Testis (tissue), 5 donors: ENCODE measurements at places on chromosomes 7 and 10.
A peak's percentile ranks its signal among the peaks of the same experiment; 100 is the strongest.

GRCh38 chr10:69786791-69787190 is 14.9 kb upstream of the COL13A1 start:
- no peaks in the 10 kb centered on the region for H3K4me1 ChIP-seq
- no peaks in the 10 kb centered on the region for H3K27me3 ChIP-seq
- no peak overlapping the region for H3K27ac ChIP-seq
- DNase-seq: no peak
- no peak overlapping the region for H3K4me3 ChIP-seq
- H3K36me3 ChIP-seq: no peaks in the 10 kb centered on the region

DNA sequence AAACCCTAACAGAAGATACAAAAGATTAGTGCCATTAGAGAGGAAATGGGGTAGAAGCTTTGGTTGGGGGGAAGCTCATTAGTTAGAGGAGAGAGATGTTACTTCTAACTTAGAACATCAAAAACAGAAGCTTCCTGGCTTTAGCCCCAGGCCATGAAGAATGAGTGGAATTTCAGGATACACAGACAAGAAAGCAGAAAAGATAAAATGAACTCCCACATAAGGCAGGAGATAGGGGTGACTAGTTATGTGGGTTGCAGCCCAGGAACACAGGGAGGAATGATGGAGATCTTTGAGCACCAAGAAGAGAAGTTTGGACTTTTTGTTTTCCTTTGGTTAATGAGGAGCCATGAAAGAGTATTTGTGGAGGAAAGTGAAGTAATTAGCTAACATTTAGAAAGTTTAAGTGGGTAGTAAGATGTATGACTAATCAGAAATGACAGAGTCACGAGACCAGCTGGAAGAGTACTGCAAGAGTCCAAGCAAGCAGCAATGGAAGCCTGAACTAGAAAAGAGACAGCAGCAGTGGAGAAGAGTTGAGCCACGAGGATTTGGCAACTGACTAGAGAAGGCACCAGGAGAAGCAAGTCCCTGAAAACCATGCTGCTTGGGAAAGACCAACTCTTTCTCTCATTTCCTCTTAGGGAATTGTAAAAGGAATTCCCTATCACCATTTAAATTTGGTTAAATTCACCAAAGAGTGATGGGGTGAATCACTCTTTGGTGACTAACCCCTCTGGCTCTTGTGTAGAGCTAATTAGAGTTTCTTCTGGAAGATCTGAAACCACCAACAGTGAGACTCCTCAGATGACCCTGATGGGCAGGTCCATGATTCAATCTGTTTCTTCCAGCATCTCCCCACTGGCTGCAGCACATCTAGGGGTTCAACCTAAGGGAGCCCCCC is 131.9 kb downstream of the KCNMA1 start:
- no peaks in the 10 kb centered on the region for H3K36me3 ChIP-seq
- no peak for DNase-seq
- no peak overlapping the region for H3K4me3 ChIP-seq
- no peak overlapping the region for H3K27ac ChIP-seq
- H3K4me1 ChIP-seq: no peaks in the 10 kb centered on the region

DNA sequence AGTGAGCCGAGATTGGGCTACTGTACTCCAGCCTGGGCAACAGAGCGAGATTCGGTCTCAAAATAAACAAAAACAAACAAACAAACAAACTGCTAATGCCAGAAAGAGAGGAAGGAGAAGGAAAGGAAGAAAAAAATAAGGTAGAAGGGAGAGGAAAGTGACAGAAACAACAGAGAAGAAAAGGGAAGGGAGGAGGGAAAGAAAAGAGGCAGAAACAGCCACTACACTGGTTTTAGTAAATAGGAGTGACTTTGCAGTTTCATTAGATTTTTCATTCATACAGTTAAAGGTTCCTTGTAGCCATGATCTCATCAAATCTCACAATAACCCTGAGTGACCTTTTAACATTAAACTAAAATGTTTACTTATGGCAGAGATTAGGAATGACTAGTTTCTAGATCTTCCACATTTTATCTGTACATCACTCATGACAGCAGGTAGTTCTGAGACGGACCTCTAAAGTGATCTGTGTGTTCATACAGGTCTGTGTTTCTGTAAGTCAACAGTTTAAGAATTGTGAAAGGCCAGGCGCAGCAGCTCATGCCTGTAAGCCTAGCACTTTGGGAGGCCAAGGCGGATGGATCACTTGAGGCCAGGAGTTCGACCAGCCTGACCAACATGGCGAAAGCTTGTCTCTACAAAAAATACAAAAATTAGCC is 191.3 kb upstream of the KLF14 start:
- H3K27ac ChIP-seq: peak overlapping the region; percentile 12
- peaks cover 2% of the 10 kb centered on the region for H3K4me1 ChIP-seq
- no peak overlapping the region for H3K4me3 ChIP-seq
- H3K36me3 ChIP-seq: no peaks in the 10 kb centered on the region

- H3K27ac ChIP-seq: no peak overlapping the region
- H3K27me3 ChIP-seq: no peaks in the 10 kb centered on the region
- DNase-seq: no peak
- no peak overlapping the region for H3K4me3 ChIP-seq
These were observed 264.4 kb downstream of the SORCS1 start for GRCh38 chr10:106900016-106900652.

- peaks cover 22% of the 10 kb centered on the region for H3K4me1 ChIP-seq
- no peaks in the 10 kb centered on the region for H3K27me3 ChIP-seq
- H3K36me3 ChIP-seq: no peaks in the 10 kb centered on the region
These were observed 44.0 kb downstream of the LAMB1 start for GRCh38 chr7:107958764-107959526.

DNA sequence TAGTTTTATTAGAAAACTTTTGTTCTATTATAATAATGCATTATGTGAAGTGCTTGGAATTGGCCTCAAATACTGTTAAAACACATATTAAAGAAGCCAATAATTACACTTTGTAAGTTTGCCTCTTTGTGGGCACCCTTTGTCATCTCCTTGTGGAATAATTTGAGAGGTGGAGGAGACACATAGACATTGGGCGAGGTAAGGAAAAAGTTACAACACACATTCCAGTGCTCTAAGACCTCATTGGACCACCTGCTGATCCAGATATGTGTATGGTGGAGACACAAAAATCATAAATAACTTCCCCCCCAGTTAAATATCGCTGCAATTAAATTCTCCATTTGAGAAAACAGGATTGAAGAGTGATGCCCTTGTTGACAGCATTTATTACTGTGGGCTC is 511.8 kb downstream of the GFRA1 start:
- H3K4me1 ChIP-seq: no peaks in the 10 kb centered on the region
- H3K36me3 ChIP-seq: no peaks in the 10 kb centered on the region
- H3K27me3 ChIP-seq: no peaks in the 10 kb centered on the region

- H3K27ac ChIP-seq: no peak overlapping the region
- H3K36me3 ChIP-seq: no peaks in the 10 kb centered on the region
- DNase-seq: no peak
- H3K4me1 ChIP-seq: no peaks in the 10 kb centered on the region
These were observed 362.8 kb downstream of the SFMBT2 start for GRCh38 chr10:7048061-7048460.

DNA sequence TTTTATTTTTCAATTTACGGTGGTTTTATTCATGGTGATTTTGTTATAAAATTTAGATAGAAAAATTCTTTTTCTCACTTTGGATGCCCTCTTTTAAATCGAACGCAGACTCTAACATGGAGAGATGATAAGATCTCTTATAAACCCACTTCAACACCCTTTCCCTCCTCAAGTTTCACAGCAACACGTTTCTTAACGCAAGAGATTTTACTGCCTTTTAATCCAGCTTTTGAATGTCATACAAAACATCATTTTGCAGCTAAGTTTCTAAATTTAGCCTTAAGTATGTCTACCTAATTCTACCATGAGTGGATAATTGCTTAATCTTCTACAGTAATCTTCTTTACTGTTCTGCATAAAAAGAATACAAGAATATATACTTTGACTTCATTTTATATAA is 70.0 kb downstream of the SEMA3C start:
- no peaks in the 10 kb centered on the region for H3K4me1 ChIP-seq
- H3K27ac ChIP-seq: no peak overlapping the region
- no peaks in the 10 kb centered on the region for H3K27me3 ChIP-seq
- H3K36me3 ChIP-seq: no peaks in the 10 kb centered on the region
- no peak for DNase-seq

DNA sequence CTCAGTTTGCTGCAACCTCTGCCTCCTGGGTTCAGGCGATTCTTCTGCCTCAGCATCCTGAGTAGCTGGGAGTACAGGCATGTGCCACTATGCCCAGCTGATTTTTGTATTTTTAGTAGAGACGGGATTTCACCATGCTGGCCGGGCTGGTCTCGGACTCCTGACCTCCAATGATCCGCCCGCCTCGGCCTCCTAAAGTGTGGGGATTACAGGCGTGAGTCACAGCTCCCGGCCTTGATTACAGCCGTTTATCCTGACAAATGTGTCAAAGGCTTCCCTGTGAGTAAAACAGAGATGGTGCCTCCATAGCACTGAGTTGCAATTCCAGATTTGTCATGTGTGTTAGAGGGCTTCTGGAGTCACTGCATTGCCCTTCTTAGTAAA is 273.7 kb downstream of the CCDC3 start:
- H3K27me3 ChIP-seq: no peaks in the 10 kb centered on the region
- DNase-seq: no peak
- H3K4me1 ChIP-seq: no peaks in the 10 kb centered on the region
- no peak overlapping the region for H3K4me3 ChIP-seq
- no peak overlapping the region for H3K27ac ChIP-seq

GRCh38 chr7:102119213-102119651 is 167.4 kb upstream of the SH2B2 start:
- H3K27me3 ChIP-seq: no peaks in the 10 kb centered on the region
- no peak overlapping the region for H3K4me3 ChIP-seq
- H3K36me3 ChIP-seq: no peaks in the 10 kb centered on the region
- DNase-seq: peak; percentile 53

- no peak for DNase-seq
- H3K4me3 ChIP-seq: no peak overlapping the region
- no peaks in the 10 kb centered on the region for H3K4me1 ChIP-seq
- no peak overlapping the region for H3K27ac ChIP-seq
- H3K36me3 ChIP-seq: no peaks in the 10 kb centered on the region
These were observed 145.9 kb upstream of the FAM13C start for GRCh38 chr10:59508296-59508695.

- H3K36me3 ChIP-seq: no peaks in the 10 kb centered on the region
- peak; percentile 52 for DNase-seq
- peaks cover 5% of the 10 kb centered on the region for H3K4me1 ChIP-seq
- no peaks in the 10 kb centered on the region for H3K27me3 ChIP-seq
- H3K4me3 ChIP-seq: peak within 1 kb of the TSS; percentile 55
These were observed at the start of gene TCERG1L for GRCh38 chr10:131311661-131312477. Gene TCERG1L (minus strand): TSS chr10:131311721. CDS start chr10:131311635, 86 bp downstream.

GRCh38 chr7:136446751-136447150 is 421.7 kb upstream of the CHRM2 start:
- no peaks in the 10 kb centered on the region for H3K36me3 ChIP-seq

- H3K4me3 ChIP-seq: no peak overlapping the region
- DNase-seq: no peak
- no peaks in the 10 kb centered on the region for H3K27me3 ChIP-seq
- no peak overlapping the region for H3K27ac ChIP-seq
These were observed 166.3 kb downstream of the ARHGAP12 start for GRCh38 chr10:31762316-31762715.

GRCh38 chr10:131731780-131732630 is 168.8 kb upstream of the PPP2R2D start:
- no peaks in the 10 kb centered on the region for H3K27me3 ChIP-seq
- no peaks in the 10 kb centered on the region for H3K36me3 ChIP-seq
- H3K4me3 ChIP-seq: no peak overlapping the region
- H3K4me1 ChIP-seq: no peaks in the 10 kb centered on the region
- no peak for DNase-seq

DNA sequence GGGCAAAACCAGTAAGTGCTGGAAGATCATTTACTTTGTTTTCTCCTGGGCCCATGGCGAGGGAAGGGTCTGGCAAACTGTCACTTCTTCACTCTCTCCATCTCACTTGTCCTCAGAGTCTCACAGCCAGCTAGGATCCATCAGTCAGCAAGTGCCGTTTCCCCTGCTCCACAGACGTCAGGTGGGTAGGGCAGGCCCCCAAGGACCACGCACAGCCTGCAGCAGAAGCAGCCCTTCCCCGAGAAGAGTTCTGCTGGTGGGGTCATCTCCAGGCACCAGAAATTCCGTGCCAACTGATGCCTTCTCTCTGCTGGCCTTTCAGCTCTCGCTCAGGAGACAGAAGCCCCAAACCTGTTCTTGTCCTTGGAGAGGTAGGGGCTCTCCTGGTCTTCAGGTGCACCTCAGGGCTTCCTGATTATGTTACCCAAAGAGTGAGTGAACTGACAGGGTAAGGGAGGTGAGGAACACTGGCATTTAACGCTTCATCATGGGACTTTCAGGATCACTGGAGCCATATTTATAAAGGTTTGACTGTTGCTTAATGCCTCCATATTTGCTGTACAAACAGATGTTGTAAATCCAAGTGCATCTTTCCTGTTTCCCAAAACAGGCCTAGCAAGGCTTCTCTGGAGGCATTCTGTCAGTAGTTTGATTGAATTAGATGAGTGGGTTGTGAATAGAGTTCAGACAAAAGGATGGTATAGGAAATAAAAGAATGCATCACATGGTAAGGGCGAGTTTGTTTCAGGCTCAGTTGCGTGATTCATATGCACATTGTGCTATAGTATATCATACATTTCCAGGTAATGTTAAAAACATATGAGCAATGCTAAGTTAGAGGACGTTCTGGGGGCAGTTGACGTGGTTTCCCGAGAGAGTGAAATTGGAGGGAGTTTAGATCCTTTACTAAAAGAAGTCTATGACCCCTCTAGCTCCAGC is 13.7 kb upstream of the TSPAN15 start:
- no peak for DNase-seq
- H3K36me3 ChIP-seq: no peaks in the 10 kb centered on the region
- H3K27me3 ChIP-seq: no peaks in the 10 kb centered on the region
- H3K4me3 ChIP-seq: no peak overlapping the region
- H3K4me1 ChIP-seq: no peaks in the 10 kb centered on the region

DNA sequence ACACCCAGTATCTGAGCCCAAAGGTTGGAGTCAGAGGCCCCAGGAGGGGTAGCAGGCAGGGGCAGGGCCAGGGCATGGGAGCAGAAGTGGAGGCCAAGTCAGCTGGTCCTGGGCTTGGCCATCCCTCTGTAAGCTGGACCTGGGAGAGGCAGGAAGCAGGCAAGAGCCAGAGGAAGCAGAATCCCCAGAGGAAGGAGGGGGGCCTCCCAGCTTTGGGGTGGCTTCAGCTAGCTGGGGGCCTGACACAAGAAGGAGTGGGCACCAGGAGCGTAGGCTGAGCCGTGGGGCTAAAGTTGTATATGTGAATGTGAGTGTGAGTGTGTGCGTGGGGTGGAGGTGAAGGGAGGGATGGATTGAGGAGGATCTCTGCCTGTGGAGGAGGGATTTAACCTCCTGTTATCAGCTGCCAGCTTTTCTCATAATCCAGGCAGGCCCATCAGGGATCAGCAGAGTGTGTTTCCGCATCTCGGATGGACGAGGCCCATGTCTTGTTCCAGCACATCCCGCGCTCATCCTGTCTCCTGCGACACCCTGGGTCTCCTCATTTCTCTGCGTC is 54.0 kb downstream of the NEURL1 start:
- H3K4me1 ChIP-seq: peaks cover 5% of the 10 kb centered on the region
- DNase-seq: no peak
- no peaks in the 10 kb centered on the region for H3K27me3 ChIP-seq
- no peak overlapping the region for H3K27ac ChIP-seq

- H3K27me3 ChIP-seq: no peaks in the 10 kb centered on the region
- no peak overlapping the region for H3K27ac ChIP-seq
- H3K4me1 ChIP-seq: peaks cover 8% of the 10 kb centered on the region
- no peak for DNase-seq
- no peaks in the 10 kb centered on the region for H3K36me3 ChIP-seq
- no peak overlapping the region for H3K4me3 ChIP-seq
These were observed 6.2 kb downstream of the CALML3 start for GRCh38 chr10:5530846-5531557.
